Heart left ventricle (tissue), 16 donors: ENCODE measurements at places on chromosomes 13 and 19. TPM values are rescaled to one million over a fixed set of nuclear protein-coding genes. Genes with fewer than 3 reads are reported as not detected.

GRCh38 chr13:60402022-60402421 lies 5.0 kb downstream of the TDRD3 start:
- no peaks in the 10 kb centered on the region for H3K36me3 ChIP-seq
- DNase-seq: no peak
- no peak overlapping the region for H3K4me3 ChIP-seq
- H3K27ac ChIP-seq: no peak overlapping the region
- peaks cover 26% of the 10 kb centered on the region for H3K4me1 ChIP-seq
- no peaks in the 10 kb centered on the region for H3K27me3 ChIP-seq

DNA sequence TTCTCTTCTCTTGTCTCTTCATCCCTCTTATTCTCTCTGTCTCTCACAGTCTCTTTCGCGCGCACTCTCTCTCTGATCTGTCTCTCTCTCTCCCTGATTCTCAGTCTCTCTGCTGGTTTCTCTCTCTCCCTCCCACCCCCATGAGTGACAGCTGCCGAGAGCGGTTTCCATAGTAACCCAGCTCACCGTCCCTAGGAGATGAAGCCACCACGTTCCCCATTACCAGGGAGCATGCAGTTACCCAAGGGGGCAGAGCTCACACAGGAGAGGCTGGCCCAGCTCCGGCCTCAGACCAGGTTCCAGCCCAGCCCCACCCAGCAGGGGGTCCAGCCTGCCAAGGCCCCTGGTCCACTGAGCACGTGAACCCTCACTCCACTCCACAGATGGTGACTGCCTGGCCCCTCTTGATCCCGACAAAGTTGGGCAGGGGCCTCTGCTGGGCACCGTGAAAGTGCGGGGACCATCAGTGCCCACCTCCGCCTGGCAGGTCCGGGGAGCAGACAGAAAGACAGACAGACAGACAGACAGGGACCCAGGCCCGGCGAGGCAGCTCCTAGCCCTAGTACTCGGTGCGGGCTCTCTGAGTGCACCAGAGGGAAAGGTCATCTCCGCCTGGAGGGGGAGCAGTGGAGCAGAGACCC lies 50.6 kb downstream of the CELF5 start:
- no peaks in the 10 kb centered on the region for H3K36me3 ChIP-seq
- H3K4me1 ChIP-seq: peaks cover 7% of the 10 kb centered on the region
- H3K27me3 ChIP-seq: peaks cover 45% of the 10 kb centered on the region
- peak overlapping the region; percentile 28 for H3K4me3 ChIP-seq

DNA sequence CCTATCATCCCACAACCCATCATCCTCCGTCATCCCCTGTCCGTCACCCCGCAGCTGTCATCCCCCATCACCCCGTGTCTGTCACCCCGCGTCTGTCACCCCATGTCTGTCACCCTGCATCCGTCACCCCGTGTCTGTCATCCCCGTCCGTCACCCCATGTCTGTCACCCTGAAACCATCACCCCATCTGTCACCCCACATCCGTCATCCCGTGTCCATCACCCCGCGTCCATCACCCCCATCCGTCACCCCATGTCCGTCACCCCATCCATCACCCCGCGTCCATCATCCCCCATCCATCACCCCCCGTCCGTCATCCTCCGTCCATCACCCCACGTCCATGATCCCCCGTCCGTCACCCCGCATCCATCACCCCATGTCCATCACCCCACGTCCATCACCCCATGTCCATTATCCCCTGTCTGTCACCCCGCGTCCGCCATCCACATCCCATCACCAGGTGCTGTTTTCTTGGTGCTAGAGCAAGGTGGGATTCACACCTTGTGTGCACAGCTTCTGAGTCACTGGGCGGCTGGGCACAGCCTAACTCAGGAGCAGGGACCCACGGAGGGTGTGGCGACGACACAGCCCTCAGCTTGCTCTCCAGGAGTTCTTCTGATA lies 24.2 kb downstream of the RASA3 start:
- DNase-seq: peak; percentile 17
- H3K27ac ChIP-seq: no peak overlapping the region
- no peak overlapping the region for H3K4me3 ChIP-seq
- no peaks in the 10 kb centered on the region for H3K36me3 ChIP-seq
- peaks cover 8% of the 10 kb centered on the region for H3K4me1 ChIP-seq
- no peaks in the 10 kb centered on the region for H3K27me3 ChIP-seq

GRCh38 chr19:3068071-3068470 lies 5.8 kb upstream of the TLE5 start:
- DNase-seq: no peak
- H3K4me3 ChIP-seq: no peak overlapping the region
- H3K27me3 ChIP-seq: no peaks in the 10 kb centered on the region

GRCh38 chr19:33530296-33530695 lies 8.7 kb upstream of the PEPD start:
- H3K4me3 ChIP-seq: no peak overlapping the region
- no peaks in the 10 kb centered on the region for H3K4me1 ChIP-seq
- H3K27ac ChIP-seq: no peak overlapping the region

DNA sequence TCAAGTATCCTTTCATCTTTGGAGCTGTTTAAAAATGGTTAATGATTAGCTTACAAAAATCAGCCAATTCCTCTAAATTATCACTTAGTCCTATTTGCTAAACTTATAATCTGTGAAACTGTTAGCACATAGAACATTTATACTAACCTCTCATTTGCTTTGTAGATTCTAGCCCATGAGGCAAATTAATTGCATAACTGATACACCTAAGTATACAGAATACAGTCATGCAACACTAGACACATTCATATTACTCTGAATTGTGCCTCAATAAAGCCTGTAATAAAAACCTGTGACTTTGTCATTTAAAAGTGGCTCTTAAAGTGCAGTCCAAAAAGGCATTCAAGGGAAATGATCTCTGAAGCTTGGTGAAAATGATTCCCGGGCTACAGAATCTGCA lies 21.0 kb downstream of the SERPINE3 start:
- no peak for DNase-seq
- no peaks in the 10 kb centered on the region for H3K4me1 ChIP-seq
- H3K27ac ChIP-seq: no peak overlapping the region
- H3K36me3 ChIP-seq: peaks cover 44% of the 10 kb centered on the region

- no peak overlapping the region for H3K4me3 ChIP-seq
- DNase-seq: no peak
- no peaks in the 10 kb centered on the region for H3K4me1 ChIP-seq
Observed at GRCh38 chr13:106651442-106651841, 83.5 kb upstream of the ARGLU1 start.

Gene NKPD1
- not detected for total RNA-seq

Gene PRKCG
- not detected for total RNA-seq

Gene ZNF93
- 1.6 TPM for total RNA-seq
